ENCODE measurements at places on chromosomes 7 and 10. TPM values are rescaled to one million over a fixed set of nuclear protein-coding genes. Genes with fewer than 3 reads are reported as not detected.
A peak's percentile ranks its signal among the peaks of the same experiment; 100 is the strongest.

GRCh38 chr10:35506741-35507140 is 98.4 kb upstream of the GJD4 start:
- no peak for DNase-seq

DNA sequence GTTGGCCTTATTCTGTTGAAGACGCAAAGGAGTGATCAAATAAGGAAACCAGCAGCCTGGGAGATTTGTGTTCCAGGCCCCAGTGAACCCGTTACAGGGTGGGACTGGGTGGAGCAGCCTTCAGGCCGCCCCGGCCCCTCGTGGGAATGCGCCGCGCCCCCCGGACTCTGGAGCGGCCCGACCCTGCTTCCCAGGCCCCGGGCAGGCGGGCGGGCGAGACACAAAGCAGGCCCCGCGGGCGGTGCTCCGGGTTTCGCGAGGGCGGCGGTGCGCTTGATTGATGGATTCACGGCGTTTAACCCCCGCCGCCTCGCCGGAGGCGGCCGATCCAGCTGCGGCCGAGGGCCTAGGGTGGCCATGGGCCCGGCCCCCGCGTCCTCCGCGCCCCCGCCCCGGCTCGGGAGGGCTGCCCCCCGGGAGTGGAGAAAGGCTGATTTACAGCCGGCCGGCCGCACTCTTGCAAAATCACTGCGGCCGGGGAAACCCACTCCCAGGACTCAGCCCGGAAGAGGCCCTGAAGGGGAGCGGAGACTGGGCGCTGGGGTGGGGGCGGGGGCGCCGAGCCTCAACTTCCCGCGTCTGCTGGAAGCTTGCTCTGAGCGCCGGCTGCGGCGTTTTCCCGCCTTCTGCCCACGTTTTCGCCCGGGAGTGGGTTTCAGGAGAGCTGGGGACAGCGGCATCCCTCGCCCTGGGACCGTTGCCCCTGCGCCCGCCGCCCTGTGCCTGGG is 299.6 kb upstream of the NFE2L3 start:
- no peak for DNase-seq

- DNase-seq: no peak
These were observed 148.4 kb downstream of the TMEM26 start for GRCh38 chr10:61304746-61305145.

GRCh38 chr10:113252650-113253618 is 299.9 kb upstream of the HABP2 start:
- DNase-seq: no peak

DNA sequence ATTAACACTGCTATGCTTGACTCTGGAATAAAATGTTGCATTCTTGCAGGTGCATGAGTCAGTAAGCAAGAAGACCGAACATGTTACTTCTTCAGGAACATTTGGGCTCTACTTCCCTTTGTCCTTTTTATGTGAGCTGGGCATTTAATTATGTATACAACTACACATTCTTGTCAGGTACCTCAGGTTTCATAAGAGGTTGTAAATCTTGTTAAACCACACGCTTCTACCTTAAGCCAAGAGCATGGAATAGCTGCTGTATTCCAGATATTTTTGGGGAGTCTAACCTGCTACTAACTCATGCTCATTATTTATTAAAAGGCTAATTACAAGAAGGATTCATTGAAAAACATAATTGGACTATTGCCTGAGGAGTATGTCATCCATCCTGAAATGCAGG is 414.2 kb upstream of the KLF6 start:
- no peak for DNase-seq

DNA sequence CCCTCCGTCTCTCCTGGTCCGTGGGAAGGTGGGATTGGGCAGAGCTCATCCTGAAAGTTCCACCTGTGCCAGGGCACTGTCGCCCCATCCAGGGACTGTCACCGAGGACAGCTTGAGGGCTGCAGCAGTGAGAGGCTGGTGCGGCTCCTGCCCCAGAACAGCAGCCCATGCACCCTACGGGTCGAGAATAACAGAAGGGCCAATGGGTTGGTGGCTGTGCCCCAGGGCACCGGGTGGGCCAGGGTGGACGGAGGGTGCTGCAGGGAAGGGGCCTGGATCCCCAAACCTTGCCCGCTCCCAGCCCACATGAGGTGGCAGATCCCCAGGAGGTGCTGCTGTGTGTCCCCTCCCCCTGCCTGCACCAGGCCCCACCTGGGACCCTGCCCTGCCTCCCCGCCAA is 23.9 kb downstream of the UNCX start:
- DNase-seq: no peak

GRCh38 chr10:14116021-14116420 is 214.7 kb downstream of the FRMD4A start:
- no peak for DNase-seq

GRCh38 chr10:102119417-102120141 is 589 bp downstream of the LDB1 start:
- DNase-seq: peak; percentile 86

DNA sequence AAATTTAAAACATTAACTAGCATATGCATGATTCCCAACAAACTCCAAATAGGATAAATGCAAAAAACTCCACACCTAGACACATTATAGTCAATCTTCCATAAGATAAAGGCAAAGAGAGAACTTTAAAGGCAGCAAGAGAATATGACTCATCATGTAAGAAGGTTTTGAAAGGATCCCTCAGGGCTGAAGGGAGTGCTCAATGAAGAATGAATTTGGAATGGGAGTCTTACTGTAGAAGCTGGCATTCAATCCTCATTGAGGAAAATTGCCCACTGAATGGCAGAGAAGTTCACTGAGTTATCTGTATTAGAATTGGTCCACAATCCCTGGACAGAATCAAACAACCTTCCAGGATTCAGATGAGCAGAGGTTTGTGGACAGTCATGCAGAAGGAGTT is 26.1 kb upstream of the ZNF365 start:
- DNase-seq: no peak

- no peak for DNase-seq
These were observed 9.9 kb upstream of the PSMG3 start for GRCh38 chr7:1579481-1580421.

GRCh38 chr7:97025983-97026714 is 1.5 kb upstream of the DLX5 start:
- DNase-seq: no peak

DNA sequence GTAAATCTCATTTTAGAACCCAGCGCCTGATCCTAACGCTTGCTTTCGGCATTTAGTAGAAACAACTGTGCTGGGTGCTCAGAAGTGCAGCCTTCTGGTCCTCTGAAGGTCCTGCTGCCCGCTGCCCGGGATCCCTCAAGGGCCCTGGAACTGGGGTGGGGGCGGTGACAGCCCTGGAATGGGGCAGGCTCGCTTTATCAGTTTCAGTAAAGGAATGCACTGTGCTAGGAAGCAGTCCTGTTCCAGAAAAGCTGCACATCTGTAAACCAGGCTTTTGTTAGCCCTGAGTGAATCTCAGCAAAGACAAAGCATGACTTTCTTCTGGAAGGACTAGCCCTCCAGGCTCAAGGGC is 254.6 kb downstream of the TNS3 start:
- DNase-seq: no peak

- DNase-seq: no peak
These were observed 30.3 kb downstream of the SKIDA1 start for GRCh38 chr10:21495002-21495751.

GRCh38 chr7:6227294-6227846 is 45.1 kb downstream of the CYTH3 start:
- DNase-seq: no peak

GRCh38 chr7:461453-462172 is 58.0 kb downstream of the PDGFA start:
- DNase-seq: no peak

- DNase-seq: no peak
These were observed 96.8 kb downstream of the COL28A1 start for GRCh38 chr7:7438851-7439250.

GRCh38 chr10:86956848-86957448 is 467 bp downstream of the MMRN2 start:
- no peak for DNase-seq

- DNase-seq: no peak
These were observed 11.7 kb downstream of the CASP2 start for GRCh38 chr7:143299840-143300239.

GRCh38 chr10:32253276-32253675 is 93.7 kb downstream of the EPC1 start:
- DNase-seq: no peak

DNA sequence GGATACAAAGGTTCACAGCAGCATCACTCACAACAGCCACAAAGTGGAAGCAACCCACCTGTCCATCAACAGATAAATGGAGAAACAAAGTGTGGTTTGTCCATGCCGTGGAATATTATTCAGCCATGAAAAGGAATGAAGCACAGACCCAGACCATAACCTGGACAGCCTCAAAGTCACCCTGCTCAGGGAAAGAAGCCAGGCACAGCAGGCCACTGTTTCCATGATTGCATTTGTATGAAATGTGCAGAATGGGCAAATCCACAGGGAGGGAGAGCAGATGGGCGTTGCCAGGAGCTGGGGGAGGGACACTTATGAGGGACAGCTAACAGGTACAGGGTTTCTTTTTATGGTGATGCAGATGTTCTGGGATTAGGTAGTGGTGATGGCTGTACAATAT is 30.3 kb downstream of the FOXL3 start:
- DNase-seq: no peak

DNA sequence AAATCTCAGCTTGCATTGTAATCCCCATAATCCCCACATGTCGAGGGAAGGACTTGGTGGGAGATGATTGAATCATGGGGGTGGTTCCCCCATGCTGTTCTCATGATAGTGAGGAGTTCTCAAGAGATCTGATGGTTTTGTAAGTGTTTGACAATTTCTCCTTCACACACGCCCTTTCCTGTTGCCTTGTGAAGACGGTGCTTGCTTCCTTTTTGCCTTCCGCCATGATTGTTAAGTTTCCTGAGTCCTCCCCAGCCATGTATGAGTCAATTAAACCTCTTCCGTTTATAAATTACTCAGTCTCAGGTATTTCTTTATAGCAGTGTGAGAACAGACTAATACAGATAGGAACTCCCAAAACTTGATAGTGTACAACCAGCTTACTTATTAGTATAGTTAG is 98.6 kb downstream of the CREM start:
- DNase-seq: no peak

Gene NOS3
- total RNA-seq: 50.7 TPM

Gene HYAL4
- 0.23 TPM for total RNA-seq

Gene FOXP2
- 13.5 TPM for total RNA-seq

Gene MPP7
- 35.8 TPM for total RNA-seq

Gene STOX1
- total RNA-seq: 1.1 TPM

Gene UCN3
- not detected for total RNA-seq

Gene CALML3
- total RNA-seq: not detected

Gene SLC26A3
- total RNA-seq: 0.31 TPM
